Activated CD4-positive, alpha-beta T cell treated with anti-CD3 and anti-CD28 coated beads, Interleukin-2, amount 50 U/mL, for 16 hours (primary cell): ENCODE measurements at places on chromosomes 6 and 20.
A peak's percentile ranks its signal among the peaks of the same experiment; 100 is the strongest.

DNA sequence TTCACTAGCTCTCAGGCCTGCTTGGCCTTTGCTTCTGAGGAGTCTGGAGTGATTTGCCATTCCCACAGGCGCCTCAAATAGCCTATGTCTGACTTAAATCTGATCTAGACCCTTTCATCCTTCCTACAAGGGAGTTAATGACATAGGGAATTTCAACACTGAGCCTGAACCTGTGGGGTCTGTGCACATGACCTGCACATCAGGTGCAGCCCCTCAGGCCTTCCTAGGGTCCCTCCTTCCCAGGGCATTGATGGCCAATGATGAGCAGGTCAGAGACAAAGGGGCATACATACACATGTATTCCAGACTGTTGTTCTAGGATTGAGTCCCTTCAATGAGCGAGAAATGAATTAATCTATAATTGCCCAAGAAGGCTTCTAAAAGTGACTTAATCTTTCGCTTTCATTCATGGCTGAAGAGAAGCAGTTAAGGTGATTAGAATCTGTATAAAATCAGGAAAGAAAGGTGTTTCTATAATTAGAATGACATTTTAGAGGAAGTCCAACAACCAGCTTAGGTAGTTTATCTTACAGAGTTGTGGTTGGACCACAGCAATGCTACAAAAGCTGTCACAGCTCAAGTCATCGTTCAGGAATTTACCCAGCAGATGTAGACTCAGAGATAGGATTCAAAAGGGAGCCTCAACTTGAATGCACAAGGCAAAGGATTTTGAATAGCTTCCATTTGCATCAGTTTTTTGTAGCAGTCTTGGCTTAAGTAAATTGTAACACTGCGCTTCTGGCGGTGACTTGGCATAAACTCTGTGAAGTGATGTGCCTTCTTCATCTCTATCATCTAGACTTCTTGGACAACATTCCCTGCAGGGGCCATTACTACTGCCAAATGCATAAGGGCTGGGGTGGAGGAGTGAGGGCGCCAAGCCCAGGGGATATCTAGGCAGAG lies 27.0 kb upstream of the TBC1D7 start:
- peak; percentile 62 for DNase-seq

GRCh38 chr20:45087814-45088213 lies 13.1 kb downstream of the KCNS1 start:
- no peak for DNase-seq

- DNase-seq: no peak
Observed at GRCh38 chr20:53216478-53216855, 244.3 kb downstream of the TSHZ2 start.

- peak; percentile 68 for DNase-seq
Observed at GRCh38 chr6:41682056-41682477, 43.8 kb downstream of the MDFI start.

DNA sequence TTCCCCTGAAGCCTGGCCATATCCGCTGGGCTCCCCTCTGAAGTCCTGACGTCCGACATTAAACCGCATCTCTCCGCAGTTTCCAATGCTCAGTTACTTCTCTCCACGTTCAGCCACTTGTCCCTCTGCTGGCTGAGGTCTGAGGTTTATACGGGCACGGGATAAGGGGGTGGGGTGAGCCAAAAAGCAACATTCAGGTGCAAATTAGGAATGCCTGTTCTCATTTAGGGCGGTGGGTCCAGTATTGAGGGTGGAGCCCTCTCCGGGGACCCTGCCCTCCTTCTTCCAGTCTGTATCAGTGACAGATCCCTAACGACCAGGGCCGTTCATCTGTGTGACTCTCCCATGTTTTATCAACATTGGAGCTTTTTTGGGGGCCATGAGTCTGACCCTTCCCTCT lies 1454.4 kb downstream of the HACE1 start:
- DNase-seq: no peak

- no peak for DNase-seq
Observed at GRCh38 chr6:45327956-45328522, at the start of gene RUNX2. Gene RUNX2 (plus strand): TSS chr6:45328330. CDS start chr6:45328727, 397 bp downstream.

DNA sequence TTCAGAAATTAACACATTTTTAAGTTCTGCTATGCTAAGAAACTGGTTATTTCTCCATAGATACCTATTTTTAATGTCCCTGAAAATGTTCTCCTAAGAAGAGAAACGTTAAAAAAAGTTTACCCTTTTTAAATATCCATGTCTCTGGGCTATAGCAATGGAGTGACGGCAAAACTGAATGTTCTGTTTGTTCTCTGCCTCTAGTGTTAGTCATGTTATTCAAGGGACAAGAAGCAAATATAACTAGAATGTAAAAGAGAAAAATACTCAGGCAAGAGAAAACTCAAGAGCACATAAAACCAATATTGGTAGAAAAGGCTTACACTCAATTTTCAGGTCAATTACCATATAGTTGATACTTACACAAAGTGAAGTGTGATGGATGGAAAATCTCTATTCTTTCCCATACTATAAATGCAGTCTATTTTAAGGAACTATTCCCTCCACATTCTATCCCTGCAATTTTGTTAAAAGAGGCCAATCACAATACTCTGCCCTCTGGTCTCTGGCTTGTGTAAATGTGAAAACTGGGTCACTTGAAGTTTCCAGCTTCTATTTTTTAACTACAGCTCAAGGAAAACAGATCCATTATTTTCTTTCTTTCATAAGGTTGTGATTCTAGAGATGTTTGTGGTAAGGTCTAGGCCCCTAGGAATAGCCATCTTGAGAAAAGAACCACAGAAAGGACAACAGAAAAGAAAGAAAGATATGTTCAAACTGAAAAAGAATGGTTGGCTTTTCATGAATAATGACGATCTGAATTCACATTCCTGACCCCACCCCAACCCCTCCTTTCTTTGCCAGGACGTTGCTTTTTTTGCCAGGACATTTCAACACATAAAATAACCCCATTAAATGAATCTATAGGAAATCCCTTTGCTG lies 200.3 kb upstream of the FAM83B start:
- no peak for DNase-seq

DNA sequence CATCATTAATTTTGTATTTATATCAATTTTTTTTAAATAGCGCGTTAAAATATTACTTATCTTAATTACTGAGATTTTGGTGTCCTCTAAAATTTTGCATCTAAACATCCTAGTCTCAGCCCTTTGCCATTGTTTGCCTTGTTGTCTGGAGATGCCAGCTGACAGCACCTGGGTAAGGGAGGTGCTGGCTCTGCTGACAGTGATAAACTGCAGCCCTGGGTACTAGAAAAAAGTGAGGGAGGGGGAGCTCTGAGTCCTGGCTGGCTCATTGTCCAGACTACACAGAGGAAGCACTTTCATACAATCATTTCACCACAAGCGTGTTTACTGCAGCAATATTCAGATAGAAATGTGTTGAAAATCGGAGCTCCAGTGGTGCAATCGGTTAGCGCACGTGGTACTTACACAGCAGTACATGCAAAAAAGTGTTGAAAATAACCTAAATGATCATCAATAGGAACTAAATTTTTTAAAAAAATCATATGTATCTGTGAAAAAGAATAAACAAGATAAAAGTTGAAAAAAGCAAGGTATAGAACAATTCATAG lies 18.5 kb upstream of the UBR2 start:
- no peak for DNase-seq

- DNase-seq: no peak
Observed at GRCh38 chr20:39206899-39207564, 244.9 kb downstream of the DHX35 start.

DNA sequence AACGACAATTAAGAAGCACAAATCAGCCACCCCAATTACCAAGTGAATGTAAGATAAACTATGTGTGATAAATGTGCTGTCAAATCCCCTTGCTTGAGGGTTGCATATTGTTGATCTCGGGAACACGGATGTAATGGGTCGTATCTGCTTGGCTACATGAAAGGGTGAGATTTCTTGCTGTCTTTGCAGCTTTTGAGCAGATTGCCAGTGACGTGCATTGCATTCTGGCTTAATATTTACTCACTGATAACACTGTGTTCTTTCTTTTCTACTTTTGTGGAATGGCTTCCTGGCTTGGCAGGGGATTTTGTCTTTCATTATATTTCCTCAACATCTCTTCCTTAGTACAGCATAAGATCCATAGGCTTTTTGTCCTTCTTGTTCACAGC lies 10.5 kb upstream of the FAM210B start:
- no peak for DNase-seq

- DNase-seq: no peak
Observed at GRCh38 chr6:39330476-39330875, 8.0 kb upstream of the KCNK16 start.

GRCh38 chr6:68655028-68655427 lies 19.9 kb downstream of the ADGRB3 start:
- no peak for DNase-seq

- DNase-seq: peak; percentile 60
Observed at GRCh38 chr6:39347906-39348585, 25.5 kb upstream of the KCNK16 start.

- DNase-seq: no peak
Observed at GRCh38 chr6:133408543-133408942, 167.4 kb downstream of the EYA4 start.

DNA sequence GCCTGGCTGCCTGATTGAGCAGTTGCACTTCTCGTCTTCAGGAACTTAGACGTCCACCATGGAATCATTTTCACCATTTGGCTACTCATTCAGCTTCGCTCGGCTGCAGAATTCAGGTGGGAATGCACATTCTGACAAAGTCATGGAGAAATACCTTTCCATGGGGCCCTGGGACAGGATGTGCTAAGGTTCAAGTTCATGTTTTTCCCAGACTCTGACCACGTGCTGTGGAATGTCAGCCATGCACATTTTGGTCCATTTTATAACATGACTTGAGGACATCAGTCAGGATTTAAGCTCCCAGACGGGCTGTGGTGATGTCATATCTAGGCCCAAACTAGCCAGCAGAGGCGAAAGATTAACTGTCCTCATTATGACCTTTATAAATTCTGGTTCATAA lies 205.3 kb downstream of the TBXT start:
- no peak for DNase-seq

DNA sequence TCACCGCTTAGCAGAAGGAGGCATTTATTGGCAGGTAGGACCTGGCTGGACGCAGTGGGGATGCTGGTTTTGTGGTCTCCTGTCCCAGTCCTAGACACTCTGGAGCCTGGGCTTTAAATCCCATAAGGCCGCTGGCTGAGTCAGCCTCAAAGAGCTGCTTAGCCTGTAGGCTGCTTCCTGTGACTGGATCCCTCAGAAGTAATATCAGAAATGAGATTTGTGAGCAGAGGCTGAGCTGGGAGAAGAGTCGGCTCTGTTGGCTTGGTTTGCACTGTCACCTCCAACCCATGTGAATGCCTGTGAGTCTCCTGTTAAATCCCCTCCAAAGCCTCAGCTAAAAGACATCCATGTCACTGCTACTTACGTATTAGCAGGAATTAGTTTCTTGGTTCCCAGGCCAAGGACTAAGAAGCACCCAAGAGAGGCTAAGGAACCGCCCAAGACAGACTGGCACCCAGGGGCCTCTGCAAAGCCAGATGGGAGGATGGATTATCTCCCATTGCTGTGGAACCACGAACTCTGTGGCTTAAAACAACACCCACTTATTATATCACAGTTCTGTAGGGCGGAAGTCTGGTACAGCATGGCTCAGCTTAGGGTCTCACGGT lies 289.4 kb downstream of the CDC5L start:
- no peak for DNase-seq

DNA sequence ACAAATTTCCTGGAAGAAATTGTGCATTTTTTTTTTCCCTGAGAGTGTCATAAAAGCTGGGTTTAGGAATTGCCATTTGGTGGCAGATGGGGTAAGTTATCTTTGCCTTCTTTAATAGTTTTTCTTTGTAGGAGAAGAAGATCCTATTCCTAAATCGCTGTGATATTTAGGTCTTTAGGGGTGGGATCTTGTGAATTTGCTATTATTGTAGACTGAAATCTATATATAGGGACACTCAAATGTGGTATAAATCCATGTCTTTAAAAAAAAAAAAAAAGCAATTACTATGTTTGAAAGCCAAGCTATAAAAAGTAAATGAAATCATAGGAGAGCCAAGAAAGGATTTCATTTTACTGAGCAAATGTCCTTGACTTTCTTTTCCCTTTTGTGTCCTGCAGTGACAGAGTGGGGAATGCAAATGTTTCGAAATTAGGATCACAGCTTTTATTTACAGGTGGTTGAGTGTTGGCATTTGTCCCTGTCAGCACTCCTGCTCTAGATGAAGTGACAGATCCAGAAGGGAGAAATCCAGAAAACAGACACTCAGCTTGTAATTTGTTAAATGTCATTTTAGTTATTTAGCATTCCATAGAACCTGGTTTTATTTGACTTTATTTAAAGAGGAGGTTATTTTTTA lies 29.4 kb downstream of the TIAM2 start:
- DNase-seq: no peak

DNA sequence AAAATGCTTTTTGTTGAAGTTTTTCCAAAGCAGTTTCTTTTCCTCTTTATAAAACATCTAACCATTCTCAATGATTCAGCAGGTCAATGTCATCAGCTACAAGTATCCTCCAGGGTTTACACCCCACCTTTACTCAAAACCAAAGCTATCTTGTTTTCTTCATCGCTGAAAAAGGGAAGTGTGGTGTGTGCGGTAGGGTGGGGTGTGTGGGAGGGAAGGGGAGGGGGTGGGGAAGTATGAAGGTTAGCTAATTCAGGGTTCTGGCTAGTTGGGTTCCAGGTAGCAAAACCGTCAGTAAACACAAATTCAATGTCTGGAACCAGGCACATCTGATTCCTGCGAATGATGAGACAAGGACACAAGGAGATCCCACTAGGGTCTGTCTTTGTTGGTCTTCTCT lies 189.6 kb downstream of the GJA10 start:
- DNase-seq: peak; percentile 76

DNA sequence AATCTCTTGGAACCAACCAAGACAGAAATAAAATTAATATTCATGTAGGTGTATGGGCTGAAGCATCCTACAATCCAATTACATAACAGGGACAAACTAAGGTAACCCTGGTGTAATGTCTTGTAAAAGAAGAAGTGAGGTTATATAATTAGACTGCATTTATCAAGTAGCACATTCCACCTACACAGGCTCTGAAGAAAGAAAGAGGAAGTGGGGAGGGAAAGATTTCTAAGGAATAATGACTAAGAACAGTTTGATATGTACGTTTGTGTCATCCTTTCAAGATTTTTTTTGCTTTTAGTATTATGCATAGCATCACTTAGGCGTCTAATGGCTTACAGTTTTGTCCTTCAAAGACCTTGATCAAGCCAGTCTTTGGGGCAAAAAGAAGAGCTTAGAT lies 139.7 kb downstream of the PLCB1 start:
- DNase-seq: no peak

- no peak for DNase-seq
Observed at GRCh38 chr20:41370176-41370575, 3.6 kb upstream of the EMILIN3 start.

- no peak for DNase-seq
Observed at GRCh38 chr6:11318835-11319813, 86.7 kb upstream of the NEDD9 start.

- DNase-seq: no peak
Observed at GRCh38 chr20:31945785-31946184, 6.1 kb downstream of the PDRG1 start.

DNA sequence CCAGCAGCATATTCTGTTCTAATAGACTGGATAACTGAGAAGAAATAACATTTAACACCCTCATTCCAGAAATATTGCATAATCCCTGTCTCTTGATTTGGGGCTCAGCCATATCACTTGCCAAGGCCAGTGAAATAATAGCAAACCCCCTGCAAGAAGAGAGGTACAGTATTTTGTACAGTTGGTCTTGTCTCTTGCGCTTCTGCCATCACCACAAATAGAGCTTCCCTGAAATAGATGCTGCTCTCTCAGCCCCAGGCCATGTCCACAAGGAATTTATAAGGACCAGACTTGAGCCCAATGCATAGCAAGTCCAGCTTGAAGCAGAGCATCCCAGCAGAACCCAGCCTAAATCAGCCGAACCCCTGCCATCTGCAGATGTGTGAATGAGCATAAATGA lies 254.0 kb downstream of the GRM1 start:
- no peak for DNase-seq

GRCh38 chr6:30554962-30555815 lies 1.1 kb downstream of the GNL1 start:
- no peak for DNase-seq
